ENCODE measurements at places on chromosomes 11 and 22. TPM values are rescaled to one million over a fixed set of nuclear protein-coding genes. Genes with fewer than 3 reads are reported as not detected.
A peak's percentile ranks its signal among the peaks of the same experiment; 100 is the strongest.

DNA sequence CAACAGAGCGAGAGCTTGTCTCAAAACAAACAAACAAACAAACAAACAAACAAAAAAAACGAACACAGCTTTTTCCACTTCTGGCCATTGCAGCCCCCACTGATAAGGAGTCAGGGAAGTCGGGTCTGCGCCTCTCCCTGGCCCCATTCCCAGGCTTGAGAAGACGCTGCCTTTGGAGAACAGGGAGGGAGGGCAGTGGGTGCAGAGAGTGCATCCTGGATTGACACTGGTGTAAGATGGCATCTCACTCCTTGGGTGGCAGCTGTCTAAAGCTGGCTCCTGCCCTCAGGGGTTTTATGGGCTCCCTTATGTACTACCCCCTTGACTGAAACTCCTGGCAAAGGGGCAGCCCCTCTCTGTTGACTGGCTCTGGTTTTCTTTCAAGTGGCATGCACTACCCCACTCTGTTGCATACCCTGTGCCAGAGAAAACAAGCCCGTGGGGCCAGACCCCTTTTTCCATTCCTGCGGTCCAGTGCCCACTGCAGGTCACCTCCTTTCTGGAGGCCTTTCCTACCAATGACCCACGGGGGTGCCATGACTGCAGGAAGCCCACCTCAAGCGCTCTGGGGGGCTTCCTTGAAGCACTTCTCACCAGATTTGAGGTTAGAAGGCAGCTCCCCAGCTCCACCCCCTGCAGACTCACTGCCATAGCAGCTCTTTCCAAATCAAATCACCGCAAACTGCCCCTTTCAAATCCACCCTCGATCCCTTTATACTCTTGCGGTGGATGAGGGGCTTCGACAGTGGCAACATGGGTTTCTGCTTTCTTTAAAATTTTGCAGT is 12.7 kb downstream of the DRAP1 start:
- DNase-seq: no peak

- DNase-seq: peak; percentile 92
These were observed 15.9 kb downstream of the MCAT start for GRCh38 chr22:43127166-43127908.

Gene HTR3B
- total RNA-seq: not detected

- DNase-seq: peak; percentile 92
These were observed at the start of gene CHID1 for GRCh38 chr11:910589-911030. TSS of gene CHID1 (minus strand) at chr11:910810. CDS start at chr11:904816, 5,994 bp downstream.

Gene OTOG
- total RNA-seq: not detected

- DNase-seq: no peak
These were observed 610.4 kb upstream of the B3GAT1 start for GRCh38 chr11:135022454-135022853.

Gene NEFH
- total RNA-seq: 0.42 TPM

DNA sequence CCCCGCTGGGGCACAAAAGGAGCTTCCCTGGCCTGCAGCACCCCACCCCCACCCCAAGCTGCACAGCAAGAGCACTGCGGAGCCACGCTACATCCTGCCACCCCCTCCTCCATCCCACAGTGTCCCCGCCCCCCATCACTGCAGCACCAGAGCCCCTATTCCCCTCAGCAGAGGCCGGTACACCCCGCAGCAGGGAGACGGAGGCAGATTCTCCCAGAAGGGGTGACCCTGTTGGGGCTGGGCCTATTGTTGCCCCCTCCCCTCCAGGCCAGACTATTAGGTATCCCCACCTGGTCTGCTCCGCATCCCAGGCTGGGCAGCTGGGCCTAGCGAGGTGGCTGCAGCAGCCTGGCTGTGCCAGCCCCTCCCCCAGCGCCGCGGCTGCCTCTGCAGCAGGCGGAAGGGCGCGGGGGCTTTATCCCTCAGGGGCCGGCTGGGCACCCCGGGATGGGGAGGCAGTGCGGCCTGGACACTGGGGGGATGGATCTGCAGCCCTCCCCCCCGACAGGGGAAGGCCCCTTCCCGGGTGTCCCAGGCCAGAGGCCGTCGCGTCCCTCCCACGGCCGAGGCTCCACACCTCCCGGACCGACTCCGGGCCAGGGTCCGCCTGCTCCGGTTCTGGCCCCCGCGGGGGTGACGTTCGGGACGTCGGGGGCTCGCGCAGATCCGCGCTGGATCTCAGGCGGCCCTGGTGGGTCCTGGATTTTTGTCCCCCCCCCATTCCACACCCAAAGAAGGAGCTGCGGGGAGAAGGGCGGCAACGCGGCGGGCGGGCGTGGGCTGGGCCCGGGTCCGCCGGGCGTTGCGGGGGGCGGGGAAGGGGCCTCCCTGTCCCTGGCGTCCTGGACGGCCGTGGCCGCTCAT is 943 bp downstream of the DUSP8 start:
- DNase-seq: peak; percentile 31

DNA sequence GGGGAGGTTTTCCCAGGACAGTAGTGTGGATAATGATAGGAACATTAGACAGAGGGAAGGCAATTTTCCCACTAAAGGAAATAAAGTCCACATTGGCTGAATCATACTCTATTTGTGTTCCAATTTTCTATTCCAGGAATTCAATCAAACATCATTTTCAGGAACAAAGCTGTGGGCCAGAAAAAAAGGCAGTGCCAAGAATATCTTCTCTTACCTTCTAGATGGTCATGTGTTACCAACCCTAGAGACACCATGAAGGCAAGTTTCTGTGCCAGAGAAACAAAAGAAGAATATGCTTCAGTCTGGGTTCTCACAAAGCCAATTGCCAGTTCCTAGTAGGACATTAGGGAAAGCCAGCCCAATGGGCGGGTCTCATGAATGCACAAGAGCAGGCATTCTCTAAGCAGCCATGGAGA is 27.5 kb downstream of the LARGE2 start:
- no peak for DNase-seq

GRCh38 chr22:44963832-44964721 is 45.7 kb downstream of the PHF21B start:
- DNase-seq: no peak

GRCh38 chr11:113016905-113017304 is 55.7 kb downstream of the NCAM1 start:
- no peak for DNase-seq

DNA sequence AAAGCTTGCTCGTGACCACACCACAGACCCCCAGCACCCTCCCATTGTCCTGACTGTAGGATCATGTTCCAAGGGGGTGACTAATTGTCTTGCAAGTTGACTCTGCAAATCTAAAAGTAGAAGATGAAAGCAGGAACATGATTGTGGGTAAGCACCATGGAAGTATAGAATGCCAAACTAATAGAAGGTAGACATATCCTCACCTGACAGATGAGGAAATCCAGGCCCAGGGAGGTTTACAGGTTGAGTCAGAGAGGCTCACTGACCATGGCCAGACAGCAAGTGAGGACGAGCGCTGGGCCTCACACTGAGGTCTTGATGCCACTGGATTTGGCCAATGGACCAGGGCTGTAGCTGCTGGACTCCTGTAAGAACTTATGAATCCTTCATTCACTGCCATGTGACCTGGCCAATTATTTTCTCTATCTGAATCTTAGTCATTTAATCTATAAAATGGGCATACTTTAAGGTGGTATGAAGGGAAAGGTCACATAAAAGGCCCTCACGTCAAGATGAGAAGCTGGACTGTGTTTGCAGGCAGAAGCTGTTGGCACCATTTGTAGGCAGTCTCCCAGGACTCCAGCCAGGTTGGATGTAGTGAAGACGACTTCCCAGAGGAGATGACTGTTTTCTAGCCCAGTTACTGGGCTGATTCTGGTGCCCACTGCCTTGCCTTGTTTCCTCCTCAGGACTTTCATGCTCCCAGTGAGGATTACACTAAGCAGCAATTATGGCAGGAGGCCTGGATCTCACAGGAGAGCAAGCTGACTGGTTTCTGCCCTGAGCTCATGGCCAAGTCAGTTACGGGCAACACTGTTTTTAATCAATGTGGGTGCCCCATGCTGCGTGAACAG is 54.6 kb downstream of the GAB4 start:
- DNase-seq: no peak

Gene APOBEC3A
- 1.4 TPM for total RNA-seq

DNA sequence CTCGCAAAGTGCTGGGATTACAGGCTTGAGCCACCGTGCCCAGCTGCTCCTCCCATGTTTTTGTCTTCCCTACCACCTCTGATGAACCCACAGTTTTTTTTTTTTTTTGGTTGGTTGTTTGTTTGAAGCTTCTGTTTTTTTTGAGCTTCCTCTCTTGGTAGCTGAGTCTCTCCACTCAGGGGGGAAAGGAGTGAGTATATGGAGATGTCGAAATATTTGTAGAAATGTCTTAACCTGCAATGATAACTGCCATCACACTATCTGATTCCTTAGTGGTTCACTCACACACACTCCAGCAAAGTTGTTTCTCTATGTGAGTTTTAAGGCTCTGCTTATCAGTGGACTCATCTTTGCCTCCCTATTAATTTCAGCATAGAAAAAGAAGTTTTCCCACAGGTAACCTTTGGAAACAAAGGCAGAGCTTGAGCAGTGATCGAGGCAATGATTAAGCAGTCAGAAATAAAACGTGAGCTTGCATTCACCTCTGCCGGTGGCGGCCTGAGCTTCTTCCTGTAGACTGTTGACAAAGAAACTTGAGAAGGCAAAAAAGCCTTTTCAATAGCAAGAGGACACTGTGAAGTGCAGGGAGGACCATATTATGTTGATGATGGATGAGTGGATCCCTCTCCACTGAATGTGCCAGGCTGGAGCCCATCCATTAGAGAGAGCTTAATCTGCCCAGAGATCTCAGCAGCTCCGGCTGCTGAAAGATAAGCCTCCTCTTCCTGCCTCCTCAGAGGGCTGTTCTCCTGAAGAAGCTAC is 29.0 kb upstream of the RASSF10 start:
- no peak for DNase-seq

- no peak for DNase-seq
These were observed 1.6 kb upstream of the HORMAD2 start for GRCh38 chr22:30078320-30079311.

- no peak for DNase-seq
These were observed 16.7 kb upstream of the CD44 start for GRCh38 chr11:35122308-35122707.

Gene TPBGL
- 0.15 TPM for total RNA-seq

Gene GSTT2
- not detected for total RNA-seq

Gene BRD1
- 32.7 TPM for total RNA-seq

DNA sequence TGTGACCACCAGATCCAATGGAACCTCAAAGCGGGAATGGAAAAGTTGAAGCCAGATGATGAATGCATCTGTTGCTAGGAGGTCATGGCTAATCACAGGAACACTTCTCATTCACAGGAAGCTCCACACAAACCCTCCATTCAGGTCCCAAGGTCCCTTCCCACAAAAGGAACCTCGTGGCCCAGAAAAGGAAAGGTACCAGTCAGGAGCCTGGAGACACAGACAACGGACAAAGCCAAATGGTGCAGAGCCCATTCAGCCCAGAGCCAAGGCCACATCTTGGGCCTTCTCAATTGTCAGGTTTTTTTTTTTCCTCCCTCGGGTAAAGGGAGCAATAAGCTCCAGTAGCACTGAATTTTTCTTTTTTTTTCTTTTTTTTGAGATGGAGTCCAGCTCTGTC is 87.0 kb downstream of the FAM168A start:
- DNase-seq: no peak

DNA sequence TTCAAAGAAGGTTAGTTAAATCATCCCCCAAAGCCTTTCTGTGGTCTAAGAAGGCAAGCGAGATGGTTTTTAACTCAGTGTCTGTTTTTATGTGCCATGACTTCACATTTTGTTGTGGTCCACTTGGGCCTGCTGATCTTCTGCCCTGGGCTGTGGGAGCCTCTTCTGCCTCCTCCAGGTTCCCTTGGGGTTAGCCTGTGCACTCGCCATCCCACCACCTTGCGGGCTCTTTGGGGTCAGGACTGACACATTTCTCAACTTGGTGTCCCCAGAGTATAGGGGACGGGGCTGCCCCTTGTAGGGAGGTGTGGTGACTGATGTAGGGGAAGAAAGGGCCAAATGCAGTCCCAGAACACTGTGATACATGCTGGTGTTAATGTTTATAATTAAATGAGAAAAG is 207.0 kb downstream of the TBC1D22A start:
- DNase-seq: no peak

DNA sequence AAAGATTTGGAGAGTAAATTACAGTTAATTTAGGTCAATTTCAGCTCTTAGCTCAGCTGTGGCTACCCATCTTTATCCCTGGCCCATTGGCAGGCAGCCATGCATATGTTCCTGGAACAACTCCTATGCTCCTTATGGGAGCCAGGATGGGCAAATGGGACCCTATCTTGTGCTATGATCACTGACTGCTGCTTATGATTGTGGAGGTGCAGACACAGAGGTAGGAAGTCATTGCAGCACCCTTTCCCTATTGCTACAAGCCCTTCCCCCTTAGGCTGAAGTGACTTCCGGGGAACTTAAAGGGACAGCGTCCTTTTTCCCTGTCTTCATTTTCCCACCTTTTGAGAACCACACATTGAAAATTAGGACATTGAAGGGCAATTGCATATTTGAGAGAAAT is 112.7 kb downstream of the FCHSD2 start:
- no peak for DNase-seq

DNA sequence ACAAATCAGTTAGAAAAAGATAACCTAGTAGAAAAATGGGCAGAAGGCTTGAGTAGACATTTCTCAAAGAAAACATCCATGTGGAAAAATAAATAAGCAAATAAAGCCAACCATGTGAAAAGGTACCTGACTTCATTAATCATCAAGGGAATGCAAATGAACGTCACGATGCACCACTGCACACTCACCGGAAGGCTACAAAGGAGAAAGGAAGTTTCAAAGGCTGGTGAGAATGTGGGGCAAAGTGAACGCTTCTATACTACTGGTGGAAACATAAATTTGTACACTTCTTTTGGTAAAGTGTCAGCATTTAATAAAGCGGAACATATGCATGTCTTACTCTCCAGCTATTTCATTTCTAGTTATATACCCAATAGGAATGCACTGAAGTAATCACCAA is 166.8 kb downstream of the CSNK2A3 start:
- DNase-seq: no peak

GRCh38 chr11:32830796-32831195 is 1.1 kb downstream of the PRRG4 start:
- no peak for DNase-seq

Gene MMP7
- total RNA-seq: 1.4 TPM

DNA sequence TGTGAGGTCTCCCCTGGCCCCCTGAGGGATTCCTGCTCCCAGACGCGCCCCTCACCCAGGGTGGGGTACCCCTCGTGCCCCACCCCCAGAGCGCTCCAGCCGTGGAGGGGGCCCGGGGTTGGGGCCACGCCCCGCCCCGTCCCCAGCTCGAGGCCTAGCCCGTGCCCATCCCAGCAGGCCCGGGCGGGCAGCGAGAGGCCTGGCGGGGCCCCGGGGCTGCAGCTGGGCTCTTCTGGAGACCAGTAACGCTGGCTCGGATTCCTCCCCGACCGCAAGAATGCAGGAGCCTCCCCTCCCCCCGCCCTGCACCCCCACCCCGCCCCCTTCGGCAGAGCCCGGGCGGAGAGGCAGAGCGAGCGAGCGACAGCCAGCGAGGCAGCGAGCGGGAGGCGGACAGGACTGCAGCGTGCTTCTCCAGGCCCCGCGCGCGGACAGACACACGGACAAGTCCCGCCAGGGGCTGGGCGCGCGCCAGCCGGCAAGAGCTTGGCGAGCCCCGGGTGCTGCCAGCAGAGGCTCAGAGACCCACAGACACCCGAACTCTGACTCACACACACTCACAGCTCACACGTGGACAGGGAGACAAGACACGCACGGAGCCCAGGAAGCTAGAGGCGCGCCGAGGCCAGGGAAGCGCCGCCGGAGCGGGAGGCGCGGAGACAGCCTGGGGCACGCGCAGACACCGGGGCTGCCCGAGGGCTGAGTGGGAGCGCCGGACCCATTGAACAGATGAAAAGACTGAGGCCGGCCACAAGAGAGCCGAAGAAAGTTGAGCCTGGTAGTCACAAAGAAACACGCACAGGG is 15.2 kb downstream of the BCL9L start:
- no peak for DNase-seq

Gene YPEL1
- total RNA-seq: 2.9 TPM

GRCh38 chr22:30575859-30576258 is 1.4 kb upstream of the GAL3ST1 start:
- peak; percentile 40 for DNase-seq

Gene LYVE1
- total RNA-seq: 10.3 TPM

Data from colonic mucosa (tissue), 4 donors.